Regular cardiac myocyte (primary cell): ENCODE measurements at places on chromosomes 1 and 21. TPM values are rescaled to one million over a fixed set of nuclear protein-coding genes. Genes with fewer than 3 reads are reported as not detected.

Gene FCER1G
- 0.38 TPM in 1 of 2 replicates, not detected in the other for total RNA-seq

Gene GNAT2
- under 0.01 TPM in 2 replicates for total RNA-seq

Gene IGFN1
- 0.28 TPM in 1 of 2 replicates, not detected in the other for total RNA-seq

Gene FCAMR
- under 0.01 TPM in 1 of 2 replicates, not detected in the other for total RNA-seq

Gene F5
- total RNA-seq: under 0.01 TPM in 1 of 2 replicates, not detected in the other

Gene KCNJ6
- total RNA-seq: under 0.01 and 0.56 TPM in 2 replicates

Gene THAP3
- total RNA-seq: 22.4 and 24.0 TPM in 2 replicates

Gene SPATA46
- not detected in 2 replicates for total RNA-seq

Gene INSRR
- total RNA-seq: under 0.01 TPM in 1 of 2 replicates, not detected in the other

Gene MYOG
- total RNA-seq: not detected in 2 replicates

Gene PPFIA4
- 9.0 and 39.2 TPM in 2 replicates for total RNA-seq

Gene GREM2
- 0.96 and 1.4 TPM in 2 replicates for total RNA-seq

Gene YIPF1
- 20.5 and 20.9 TPM in 2 replicates for total RNA-seq

Gene FALEC
- 0.28 TPM in 1 of 2 replicates, not detected in the other for total RNA-seq

Gene MARK1
- total RNA-seq: 0.77 and 2.5 TPM in 2 replicates

Gene CHD5
- under 0.01 TPM in 2 replicates for total RNA-seq

Gene F13B
- under 0.01 TPM in 1 of 2 replicates, not detected in the other for total RNA-seq

Gene CD2
- total RNA-seq: not detected in 2 replicates
